Central memory CD4-positive, alpha-beta T cell (primary cell): ENCODE measurements at places on chromosomes 11 and 22.

DNA sequence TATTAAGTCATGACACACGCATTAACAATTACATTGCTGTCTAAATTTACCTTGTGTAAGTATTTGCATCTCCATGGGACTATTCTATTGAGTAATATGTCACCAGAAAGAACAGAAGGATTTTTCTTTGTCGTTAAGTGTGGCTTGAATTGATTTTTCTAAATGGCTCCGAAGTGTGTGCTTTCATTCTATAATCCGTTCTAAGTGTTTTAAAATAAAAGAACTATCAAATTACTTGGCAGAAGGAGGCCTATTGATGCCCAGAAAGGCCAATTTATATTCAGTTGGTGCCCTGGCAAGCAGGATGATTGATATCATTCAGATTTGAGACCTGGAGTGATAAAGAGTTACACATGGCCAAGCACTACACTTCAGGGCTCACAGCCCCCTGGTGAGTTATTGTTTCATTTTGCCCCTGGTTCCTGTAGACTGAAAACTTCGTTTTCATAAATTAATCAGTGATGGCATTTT lies 538.9 kb upstream of the ANO5 start:
- DNase-seq = no peak

GRCh38 chr11:36230779-36231699 lies 58.2 kb downstream of the COMMD9 start:
- no peak for DNase-seq

- DNase-seq = no peak
Observed at GRCh38 chr11:10438458-10438857, 16.6 kb upstream of the AMPD3 start.

DNA sequence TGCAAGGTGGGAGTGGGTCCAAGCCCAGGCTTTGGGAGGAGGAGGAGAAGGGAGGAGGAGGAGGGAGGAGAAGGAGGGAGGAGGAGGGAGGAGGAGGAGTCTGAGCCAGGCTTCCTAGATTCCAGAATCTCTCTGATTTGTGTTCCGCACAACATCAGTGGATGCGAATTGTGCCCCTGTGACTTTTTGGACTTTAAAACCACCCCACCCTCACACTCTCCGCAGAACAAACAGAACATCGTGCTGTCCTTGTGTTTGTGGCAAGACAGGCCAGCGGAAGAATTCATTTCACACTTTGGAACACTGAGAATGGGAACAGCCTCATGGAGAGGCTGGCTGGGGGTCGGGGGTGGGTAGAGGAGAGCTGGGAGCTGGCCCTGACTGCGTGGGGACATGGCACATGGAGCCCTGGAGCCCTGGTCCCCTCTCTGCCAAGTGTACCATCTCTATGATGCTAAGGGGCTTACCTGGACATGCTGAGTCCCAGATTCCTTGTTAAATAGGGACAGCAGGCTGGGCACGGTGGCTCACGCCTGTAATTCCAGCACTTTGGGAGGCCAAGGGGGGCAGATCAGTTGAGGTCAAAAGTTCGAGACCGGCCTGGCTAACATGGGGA lies 16.4 kb upstream of the SHANK2 start:
- DNase-seq = no peak

GRCh38 chr11:111749646-111750045 lies 16.5 kb downstream of the PPP2R1B start:
- no peak for DNase-seq

DNA sequence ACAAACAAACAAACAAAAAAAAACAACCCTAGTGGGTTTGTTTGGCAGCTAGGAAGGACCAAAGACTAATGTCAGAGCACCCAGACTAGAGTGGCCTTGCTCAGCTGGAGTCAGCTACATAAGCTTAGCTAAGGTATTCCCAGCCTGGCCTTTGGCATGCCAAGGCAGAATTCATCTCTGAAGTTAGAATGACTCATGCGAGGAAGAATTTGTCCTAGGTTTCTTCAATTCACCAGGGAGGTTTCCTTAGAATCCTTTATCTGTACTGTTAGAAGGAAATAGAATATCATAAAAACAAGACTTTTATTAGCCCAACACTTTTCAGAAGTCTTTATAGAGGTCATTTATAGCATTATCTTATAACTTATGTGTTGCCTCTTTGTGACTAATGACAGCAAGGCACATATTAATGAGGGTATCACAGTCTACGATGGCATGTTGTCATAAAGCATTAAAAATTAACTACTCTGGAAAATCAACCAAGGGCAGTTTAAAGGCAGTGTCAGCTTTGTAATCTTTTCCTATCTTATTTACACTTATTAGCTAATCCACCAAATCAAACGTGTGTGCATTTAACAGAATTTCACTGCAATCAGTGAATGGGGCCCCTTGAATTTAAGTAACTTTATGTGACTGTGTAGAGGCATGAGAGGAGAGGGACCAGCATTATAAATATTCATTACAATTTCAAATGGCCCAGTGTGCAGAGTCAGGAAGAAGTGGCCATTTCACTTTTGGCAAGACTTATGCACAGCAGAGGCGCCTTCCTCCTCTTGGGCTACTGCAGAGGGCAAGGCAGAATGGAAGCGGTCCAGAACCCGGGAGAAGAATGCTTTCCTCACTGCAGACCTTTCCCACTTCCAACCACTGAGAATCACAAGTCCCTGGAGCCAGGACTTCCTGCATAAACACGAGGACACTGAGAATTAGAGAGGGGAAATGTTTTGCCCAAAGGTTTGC lies 36.3 kb downstream of the SLC5A1 start:
- no peak for DNase-seq

DNA sequence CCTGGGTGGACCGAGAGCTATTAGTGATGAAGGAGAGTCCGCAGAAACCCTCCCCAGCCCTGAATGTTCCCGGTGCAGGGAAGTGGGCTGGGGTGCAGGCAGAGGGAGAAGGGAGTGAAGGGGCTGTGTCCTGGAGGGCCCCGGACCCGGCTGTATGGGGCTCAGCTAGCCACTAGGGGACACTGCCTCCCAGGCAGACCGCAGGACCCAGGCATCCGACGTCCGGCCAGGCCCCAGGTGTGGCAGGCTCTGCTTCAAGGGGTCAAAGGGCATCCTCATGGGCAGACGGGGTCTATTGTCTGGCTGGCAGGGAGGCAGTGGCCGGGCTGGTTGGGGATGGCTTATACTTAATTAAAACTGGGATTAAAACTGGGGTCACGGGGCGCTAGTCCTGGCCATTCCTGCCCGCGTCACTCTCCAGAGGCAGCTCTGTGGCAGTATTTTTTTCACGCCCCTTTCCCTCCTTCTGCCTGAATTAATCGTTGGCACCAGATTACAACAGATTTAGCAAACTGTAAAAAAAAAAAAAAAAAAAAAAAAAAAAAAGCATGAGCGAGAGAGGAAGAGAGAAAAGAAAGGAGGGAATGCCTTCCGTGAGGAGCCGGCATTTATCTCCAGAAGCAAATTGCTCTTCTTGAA lies 5.1 kb downstream of the FLRT1 start:
- DNase-seq = no peak

GRCh38 chr11:48210052-48210451 lies 6.6 kb upstream of the OR4B1 start:
- no peak for DNase-seq

- DNase-seq = no peak
Observed at GRCh38 chr11:15229069-15229468, 114.3 kb downstream of the INSC start.

GRCh38 chr11:18265949-18266348 lies at the start of gene SAA1:
TSS of gene SAA1 (plus strand) at chr11:18266264. CDS start at chr11:18266888, 624 bp downstream.
- DNase-seq = no peak

- DNase-seq = no peak
Observed at GRCh38 chr11:11070976-11071375, 213.1 kb upstream of the ZBED5 start.
